ENCODE measurements at places on chromosomes 11 and 22.
A peak's percentile ranks its signal among the peaks of the same experiment; 100 is the strongest.

DNA sequence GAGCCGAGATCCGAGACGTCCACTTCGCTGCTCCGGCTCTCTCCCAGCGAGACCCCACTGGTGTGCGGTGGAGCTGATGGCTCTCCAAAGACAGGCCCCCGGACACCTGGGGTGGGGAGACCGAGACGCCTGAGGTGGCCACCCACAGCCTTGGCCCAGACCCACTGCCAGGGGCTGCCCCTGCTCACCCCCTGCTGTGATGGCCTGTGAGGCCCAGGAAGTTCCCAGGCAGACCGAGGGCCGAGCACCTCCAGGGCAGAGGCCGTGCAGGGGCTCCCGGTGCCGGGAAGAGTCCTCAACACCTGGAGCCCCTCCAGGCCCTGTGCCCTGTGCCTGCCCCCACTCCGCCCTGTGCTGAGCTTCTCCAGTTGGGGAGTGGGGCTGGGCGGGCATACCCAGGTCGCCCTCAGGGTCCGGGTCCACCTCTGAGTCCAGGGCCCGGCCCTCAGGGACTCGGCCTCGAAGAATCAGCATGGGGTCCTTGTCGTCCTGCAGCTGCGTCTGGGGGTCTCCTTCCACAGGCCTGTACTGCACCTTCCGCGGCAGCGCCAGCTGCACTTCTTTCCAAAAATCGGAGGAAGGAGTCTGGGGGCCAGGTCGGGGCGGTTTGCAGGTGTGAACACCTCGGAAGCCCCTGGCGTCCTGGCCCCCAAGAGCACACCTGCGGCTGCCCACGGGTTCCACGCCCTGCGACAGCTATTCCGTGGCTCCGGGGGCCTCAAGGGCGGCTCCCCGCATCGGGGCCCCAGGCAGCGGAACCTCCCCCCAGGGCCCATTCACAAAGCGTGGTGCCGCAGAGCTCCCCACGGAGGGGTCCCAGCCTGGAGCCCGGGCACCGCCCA is 8.6 kb downstream of the SIGIRR start:
- DNase-seq = no peak

DNA sequence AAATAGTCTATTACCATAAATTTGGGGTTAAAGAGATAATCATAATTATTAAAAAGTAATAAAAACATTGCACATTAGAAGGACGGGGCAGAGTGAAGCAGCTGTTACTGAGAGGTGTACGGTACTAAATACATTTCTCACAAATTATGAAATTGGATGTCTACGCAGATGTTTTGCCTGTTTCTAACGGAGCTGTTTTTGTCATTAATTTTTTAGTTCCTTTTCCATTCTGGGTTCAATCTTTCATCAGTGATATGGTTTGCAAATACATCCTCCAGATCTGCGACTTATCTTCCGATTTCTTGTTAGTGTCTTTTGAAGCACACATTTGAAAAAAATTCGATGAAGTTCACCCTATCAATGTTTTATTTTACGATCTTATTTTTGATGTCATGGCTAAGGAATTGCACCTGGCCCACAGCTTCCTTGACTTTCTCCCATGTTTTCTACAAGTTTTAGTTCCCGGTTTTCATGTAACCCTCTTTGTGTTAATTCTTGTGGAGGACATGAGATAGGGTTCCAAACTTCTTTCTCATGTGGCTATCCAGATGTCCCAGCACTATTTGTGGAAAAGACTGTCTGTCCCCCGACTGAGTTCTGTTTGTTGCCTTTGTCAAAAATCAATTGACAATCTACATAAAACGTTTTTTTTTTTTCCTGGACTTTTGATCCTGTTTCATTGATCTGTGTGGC is 21.3 kb upstream of the KRTAP5-6 start:
- no peak for DNase-seq

DNA sequence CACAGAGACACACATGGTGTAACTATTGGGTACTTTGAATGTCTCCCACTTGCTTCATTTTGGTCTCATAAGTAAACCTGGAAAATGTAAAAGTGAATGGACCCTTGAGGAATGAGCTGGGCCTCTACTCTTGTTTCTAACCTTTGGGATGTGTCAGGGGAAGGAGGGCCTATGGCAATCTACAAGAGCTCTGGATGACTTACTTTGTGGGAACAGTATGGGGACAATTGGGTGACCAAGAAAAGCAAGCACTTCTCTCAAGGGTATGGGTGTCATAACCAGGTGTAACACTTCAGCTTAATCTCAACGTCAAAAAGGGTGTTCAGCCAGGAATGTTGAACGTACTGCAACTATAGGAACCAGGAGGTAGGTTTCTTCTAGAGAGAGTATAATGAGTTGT is 144.0 kb downstream of the OPCML start:
- DNase-seq = no peak

GRCh38 chr22:31739795-31740201 is 10.1 kb downstream of the PRR14L start:
- DNase-seq = no peak

DNA sequence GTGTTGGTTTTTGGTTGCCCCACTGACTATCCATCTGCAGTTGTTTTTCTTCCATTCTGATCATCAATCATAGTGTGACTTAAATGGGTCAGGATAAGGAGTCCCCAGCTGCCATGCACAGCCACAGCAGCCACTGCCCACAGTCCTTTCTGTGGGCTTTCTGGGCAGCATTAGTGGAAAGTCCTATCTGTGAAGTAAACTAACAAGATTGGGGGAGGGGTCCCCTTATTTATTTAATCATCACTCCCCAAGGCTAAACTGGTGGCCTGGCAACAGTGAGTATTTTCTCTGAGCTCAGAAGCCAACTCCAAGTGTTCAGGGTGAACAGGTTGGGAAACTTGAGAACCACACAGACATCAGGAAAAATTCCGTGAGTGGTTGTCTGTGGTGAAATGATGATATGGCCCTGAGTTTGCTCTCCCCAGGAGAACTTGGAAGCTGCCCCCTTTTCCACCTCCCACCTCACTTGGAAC is 145.0 kb downstream of the CCDC34 start:
- no peak for DNase-seq

DNA sequence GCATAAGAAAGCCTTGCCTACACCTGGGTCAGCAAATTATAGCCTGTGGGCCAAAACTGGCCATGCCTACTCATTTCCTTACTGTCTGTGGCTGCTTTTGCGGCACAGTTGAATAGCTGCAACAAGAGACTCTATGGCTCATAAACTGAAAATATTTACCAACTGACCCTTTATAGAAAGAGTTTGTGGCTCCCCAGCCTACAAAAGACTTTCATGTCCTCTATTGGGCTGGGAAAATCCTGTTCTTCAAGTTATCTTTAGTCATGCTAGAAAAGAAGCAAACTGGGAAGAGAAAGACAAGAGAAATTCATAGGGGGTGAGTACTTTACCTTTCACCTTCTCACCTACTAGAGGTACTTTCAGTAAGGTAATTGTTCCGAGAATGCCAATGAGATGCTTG is 175.1 kb downstream of the SWAP70 start:
- no peak for DNase-seq

DNA sequence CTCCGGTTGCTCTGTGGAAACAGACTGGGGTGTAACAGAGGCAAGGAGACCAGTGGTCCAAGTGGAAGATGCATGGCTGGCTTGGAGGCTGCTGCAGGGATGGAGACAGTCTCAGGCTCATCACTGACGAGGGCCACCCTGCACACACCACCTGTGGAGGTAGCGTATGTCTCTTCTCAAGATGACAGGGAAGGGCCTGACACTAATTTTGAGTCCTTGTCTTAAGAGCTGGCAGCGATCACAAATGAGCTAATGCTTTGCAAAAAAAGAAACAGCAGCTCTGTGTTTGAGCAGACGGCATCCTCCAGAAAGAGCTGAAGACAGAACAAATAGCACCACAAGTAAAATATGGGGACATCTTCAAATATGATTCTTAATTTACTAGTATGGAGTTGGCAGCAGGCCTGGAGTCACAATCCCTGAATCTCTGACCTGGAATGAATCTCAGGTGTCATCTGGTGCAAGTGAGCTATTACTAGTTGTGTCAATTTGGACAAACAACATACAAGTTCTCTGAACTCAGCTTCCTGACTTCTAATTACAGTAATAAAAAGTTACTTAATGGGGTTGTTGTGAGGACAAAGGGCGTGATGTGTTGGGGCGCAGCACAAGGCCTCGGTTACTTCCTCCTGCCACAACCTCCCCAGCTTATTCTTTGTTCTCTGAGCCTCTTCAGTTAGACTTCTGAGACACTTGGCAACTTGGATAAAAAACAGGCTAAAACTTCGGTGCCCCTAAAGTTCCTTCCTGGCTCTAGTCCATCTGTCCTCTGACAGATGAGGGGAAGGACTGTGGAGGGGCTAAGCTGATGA is 95.2 kb upstream of the BID start:
- DNase-seq = no peak

- no peak for DNase-seq
Observed at GRCh38 chr22:24165673-24166072, 15.6 kb upstream of the SUSD2 start.

DNA sequence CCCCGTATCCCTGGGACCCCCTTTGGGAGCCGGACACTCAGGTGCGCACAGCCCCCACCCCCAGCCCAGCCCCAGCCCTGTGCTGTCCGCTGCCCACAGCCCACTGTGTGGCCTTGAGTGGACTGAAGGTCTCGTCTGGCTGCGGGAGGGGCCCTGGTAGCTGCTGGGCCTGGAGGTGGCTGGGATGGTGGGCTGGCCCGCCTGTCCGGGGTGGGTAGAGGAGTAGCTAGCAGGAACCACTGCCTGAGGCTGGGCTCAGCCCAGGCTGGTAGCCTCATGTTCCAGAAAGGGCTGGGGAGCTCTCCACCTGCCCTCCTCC is 4.6 kb upstream of the MUC6 start:
- no peak for DNase-seq

GRCh38 chr22:24117942-24118341 is 63.3 kb upstream of the SUSD2 start:
- peak; percentile 6 for DNase-seq

DNA sequence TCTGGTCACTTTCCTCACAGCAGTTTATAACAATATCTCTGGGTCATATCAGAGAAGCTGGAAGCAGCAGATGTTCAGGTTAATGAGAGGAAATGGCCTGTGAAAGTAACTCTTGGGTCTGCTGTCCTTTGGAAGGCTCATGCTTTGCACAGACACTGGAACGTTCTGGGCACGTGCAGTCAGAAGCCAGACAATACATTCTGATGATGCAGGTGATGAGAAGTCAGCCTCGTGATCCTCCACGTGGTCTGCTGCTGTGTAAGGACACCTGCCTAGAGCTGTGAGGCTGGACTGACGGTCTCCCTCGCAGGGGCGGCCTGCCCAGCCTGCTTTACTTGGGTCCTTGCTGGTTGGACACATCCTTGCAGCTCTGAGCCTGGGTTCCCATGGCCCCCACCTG is 18.8 kb upstream of the ADORA2A start:
- no peak for DNase-seq

GRCh38 chr11:95465887-95466286 is 234.9 kb upstream of the SESN3 start:
- DNase-seq = no peak

DNA sequence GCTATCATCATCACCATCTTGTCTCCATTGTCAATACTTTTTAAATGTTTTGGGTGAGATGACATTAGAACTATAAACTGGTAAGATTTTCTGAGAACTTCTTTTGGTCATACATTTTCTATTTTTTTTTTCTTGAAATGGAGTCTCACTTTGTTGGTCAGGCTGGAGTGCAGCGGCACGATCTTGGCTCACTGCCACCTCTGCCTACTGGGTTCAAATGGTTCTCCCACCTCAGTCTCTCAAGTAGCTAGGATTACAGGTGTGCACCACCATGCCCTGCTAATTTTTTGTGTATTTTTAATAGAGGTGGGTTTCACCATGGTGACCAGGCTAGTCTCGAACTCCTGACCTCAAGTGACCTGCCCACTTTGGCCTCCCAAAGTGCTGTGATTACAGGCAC is 785.9 kb upstream of the ARHGAP42 start:
- no peak for DNase-seq

DNA sequence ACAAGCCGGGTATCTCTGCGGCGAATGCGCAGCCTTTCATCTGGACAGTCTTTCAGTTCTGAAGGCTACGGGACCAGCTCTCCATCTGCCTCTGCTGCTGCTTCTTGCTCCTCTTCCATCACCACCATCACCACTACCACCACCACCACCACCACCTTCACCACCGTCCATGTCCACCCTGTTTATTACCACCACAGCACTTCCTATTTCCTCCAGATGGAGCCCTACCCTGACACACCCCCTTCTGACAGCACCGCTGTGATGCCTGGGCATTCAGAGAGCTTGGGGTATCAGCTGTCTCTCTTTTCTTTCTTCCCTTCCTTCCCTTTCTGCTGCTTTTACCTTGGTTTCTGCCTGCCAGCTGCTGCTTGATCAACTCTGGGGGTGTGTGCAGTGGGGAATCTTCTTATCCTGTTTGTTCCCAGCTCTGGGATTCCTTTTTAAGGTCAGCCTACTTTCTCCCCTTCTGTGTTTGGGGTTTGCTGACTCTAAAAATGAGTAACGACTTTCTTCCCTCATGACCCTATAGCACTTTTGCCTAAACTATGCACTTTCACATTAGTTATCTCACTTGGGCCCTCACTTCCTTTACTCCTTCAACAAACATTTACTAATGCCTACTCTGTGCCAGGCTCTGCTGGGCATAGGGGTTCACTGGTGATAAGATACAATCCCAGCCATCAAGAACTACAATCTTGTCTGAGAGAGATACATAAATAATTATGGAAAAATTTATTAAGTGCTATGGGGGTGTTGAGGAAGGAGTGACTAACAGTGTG is 7.8 kb upstream of the RRM1 start:
- DNase-seq = no peak

- DNase-seq = peak; percentile 35
Observed at GRCh38 chr11:32385998-32386397, 49.3 kb downstream of the WT1 start.

GRCh38 chr11:83895516-83895915 is 609.3 kb upstream of the CCDC90B start:
- no peak for DNase-seq

DNA sequence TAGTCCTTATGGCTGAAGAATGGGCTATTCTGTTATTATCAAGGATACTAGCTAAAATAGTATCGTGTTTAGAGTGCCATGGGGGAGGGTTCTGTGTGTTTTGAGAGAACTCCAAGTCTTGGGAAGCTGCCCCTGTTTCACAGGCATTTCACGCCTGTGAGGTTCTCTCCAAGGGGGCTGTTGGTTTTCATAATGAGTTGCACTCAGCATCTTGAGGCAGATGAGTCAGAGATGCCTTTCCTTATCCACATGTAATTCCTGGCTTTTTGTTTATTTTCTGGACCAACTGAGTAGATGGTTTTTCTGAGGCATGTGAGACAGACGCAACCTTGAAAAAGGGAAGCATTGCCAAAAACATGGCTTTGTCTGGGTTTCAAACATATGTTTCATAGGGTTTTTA is 203.7 kb downstream of the ARHGAP42 start:
- DNase-seq = peak; percentile 23

DNA sequence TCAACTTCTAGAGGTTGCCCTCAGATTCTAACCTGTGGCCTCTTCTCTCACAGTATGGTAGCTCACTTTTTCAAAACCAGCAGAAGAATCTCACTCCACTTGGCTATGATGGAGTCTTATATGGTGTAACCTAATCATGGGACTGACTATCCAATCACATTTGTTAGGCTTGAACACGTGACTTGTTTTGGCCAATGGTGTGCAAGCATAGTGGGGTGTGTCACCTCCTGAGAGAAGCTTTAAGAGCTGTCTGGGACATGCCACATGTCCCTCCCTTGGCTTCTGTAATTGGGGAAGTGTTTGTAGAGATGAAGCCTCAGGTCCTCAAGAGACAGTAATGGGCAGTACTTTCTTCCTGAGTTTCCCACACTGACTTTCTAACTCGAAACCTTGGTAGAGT is 12.8 kb upstream of the SMIM38 start:
- no peak for DNase-seq

GRCh38 chr11:66840317-66841091 is 2.7 kb upstream of the RCE1 start:
- no peak for DNase-seq

GRCh38 chr11:12673601-12673923 is 659 bp upstream of the TEAD1 start:
- DNase-seq = no peak

Data from ACHN (cell line).